ENCODE measurements at places on chromosomes 1 and 21.

GRCh38 chr1:190277107-190277506 is 200.6 kb downstream of the BRINP3 start:
- DNase-seq: no peak

- DNase-seq: no peak
Observed at GRCh38 chr1:8891401-8891800, 12.9 kb upstream of the ENO1 start.

GRCh38 chr1:221437171-221437570 is 304.7 kb downstream of the DUSP10 start:
- no peak for DNase-seq

DNA sequence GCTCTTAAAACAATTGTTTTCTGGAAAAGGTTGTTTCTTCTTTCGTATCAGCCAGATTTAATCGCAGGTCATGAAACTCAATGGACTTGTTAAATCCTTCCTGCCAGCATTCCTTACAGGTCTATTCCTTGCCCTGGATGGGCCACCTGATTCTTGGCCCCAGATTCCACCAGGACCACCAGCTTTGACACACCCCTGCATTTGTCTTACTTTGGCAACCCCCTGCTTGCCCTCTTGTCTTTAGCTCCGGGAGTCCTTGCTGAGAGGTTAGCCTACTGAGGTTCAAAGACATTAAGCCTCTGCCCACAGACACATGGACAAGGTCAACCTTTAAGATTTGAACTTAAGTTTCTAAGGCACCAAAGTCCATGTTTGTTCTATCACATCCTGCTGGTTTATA is 27.1 kb upstream of the DAB1 start:
- no peak for DNase-seq

DNA sequence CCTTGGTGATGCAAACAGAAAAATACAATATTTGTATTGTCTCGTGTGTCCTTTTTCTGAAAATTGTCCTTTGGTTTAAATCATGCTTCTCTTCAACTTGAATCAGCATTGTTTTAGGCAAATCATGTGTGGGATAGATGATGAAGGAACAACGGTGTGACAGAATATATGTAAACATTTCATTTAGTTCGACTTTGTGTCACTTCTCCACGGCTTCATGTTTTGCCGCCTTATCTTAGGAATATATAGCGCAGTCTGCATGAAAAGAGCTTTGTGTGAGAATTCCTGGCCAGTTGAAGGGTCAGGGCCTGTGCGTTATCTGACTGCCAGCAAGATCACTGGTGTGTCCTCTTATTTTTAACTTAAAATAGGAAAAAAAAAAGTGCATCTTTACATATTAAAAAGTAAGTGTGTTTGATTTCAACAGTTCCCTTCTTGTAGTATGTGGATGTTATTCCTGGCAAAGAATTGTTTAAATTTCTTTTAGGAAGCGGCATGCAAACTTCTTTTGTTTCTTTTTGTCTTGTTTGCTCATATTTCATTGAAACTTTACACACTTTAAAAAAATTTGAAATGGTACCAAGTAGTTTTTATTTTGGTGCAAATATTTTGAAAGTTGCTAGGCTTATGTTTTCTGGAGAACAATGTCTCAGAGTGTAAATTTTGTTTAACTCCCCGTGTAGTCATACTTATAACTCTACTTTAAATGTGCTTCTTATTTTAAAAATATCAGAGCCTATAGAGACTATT is 465.2 kb downstream of the USP25 start:
- no peak for DNase-seq

DNA sequence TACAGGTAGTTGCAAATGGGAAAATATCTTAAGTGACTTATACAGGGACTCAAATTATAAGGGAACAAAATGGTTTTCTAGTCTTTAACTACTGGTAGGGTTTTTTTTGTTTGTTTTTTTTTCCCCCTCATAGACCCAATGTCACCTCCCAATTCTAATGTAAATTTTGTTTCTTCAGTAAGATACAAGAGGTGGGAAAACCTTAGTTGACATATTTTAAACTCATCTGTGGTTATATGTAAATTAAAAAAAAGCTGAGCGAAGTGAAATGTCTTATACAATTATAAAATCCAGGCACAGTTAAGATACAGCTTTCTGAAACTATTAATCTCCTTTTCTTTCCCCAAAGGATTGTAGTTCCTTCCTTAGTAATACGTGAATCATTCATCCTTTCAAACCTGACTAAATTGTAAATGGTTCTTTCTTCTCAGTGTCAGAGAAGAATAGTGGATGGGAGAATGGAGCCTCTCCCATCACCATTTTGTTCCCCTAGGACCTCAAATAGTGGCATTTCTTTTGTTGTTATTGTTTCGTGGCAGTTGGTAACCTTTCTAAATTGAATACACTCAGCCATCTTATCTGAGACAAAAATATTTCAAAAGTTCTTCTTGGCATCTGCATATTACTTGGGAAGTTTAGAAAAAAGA is 11.2 kb downstream of the TSEN15 start:
- DNase-seq: no peak

DNA sequence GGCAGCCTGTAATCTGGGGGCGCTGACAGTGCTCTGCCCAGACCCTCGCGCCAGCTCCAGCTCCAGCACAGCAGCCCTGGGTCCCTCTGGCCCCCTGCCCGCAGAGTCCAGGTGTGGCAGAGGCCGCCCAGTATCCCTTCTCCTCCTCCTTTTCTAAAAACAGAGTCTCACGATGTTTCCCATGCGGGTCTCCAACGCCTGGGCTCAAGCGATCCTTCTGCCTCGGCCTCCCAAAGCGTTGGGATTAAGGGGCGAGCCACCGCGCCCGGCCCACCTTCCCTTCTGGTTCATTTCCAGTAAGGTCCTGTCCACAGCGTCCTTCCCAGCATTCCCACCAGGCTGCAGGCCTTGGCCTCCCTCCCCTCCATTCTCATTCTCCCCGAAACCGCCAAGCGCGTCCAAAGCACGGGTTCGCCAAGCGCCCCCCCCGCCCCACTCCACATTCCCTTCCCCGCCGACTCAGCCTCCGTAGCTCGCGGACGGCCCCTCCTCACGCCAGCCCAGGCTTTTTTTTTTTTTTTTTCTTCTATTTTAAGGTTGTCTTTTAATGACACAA is 2.0 kb upstream of the PCBP3 start:
- DNase-seq: no peak

DNA sequence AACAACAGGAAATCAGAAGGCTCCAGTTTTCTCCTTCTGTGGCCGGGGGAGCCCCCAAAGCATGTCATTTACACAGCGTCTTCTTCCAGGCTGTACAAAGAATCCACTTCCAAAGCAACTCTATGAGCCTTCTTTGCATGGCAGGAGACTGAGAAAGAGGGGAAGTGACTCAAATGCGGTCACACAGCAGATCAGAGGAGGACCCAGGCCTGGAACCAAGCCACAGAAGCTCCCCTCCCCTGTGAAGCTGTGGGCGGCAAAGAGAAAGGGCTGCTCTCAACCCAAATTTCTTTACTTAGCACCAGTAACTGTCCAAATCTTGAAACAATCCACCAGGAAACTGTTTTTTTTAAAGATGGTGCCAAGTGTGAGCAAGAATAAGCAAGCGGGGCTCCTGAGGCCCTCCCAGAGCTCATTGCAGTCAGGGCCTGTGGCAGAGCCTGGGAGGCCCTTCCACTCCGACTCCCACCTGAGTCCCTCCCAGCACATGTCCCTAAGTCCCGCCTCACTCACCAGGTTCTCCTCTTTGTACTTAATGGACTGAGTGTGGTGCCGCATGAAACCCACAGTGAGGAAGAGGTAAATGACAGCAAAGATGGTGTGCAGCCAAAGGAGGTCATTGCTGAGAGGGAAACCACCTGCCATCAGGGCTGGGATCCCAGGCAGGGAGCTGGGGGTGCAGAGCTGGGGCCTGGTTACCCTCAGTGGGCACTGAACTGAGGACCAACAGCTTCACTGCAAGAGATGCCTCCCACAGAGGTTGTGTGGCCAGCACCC is 15.9 kb downstream of the TMEM63A start:
- no peak for DNase-seq

GRCh38 chr1:6170742-6171201 is 9.3 kb downstream of the CHD5 start:
- DNase-seq: peak; percentile 20

DNA sequence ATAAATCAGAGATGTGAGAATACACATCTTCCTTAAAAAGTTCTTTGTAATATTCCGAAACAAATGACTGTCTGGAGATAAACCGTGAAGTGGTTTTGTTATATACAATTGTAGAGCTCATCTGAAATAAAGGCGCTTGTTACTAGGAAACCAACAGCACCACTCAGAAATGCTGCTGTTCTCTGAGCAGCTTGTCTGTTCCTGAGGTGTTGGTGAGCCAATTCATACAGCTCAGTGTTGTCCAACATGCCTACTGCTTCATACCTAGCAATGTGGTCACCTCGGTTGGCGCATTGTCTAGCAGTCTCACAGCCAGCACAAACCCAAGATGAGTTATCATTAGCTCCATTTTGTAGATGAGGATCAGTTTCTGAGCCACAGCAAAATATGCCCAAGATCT is 44.4 kb downstream of the GFI1 start:
- no peak for DNase-seq

GRCh38 chr21:38984982-38985567 is 179.3 kb downstream of the ETS2 start:
- peak; percentile 27 for DNase-seq

- DNase-seq: no peak
Observed at GRCh38 chr1:28058168-28058567, 30.2 kb downstream of the EYA3 start.

- no peak for DNase-seq
Observed at GRCh38 chr1:110872745-110873720, at the start of gene CD53. CD53 (plus strand) TSS chr1:110873148; CDS start chr1:110891409, 18,261 bp downstream.

DNA sequence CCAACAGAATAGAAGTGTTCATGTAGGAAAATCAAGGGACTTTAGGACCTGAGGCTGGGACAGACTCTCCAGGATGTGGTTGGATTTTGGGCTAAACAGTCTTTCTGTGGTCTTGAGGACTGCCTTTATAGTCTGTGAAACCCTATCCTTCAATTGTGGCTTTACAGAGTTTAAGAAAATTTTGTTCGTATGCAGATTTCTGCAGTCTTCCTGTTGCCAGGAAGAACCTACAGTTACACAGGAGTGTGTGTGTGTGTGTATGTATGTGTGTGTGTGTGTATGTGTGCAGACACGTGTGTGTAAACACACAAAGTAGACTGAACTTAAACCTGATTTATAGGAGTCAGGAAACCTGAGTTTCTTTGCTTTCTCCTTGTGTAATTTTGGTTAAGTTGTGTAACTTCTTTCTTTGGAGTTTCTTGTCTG is 22.8 kb downstream of the NEK7 start:
- DNase-seq: no peak

GRCh38 chr1:30615076-30615795 is 108.1 kb downstream of the MATN1 start:
- DNase-seq: no peak

DNA sequence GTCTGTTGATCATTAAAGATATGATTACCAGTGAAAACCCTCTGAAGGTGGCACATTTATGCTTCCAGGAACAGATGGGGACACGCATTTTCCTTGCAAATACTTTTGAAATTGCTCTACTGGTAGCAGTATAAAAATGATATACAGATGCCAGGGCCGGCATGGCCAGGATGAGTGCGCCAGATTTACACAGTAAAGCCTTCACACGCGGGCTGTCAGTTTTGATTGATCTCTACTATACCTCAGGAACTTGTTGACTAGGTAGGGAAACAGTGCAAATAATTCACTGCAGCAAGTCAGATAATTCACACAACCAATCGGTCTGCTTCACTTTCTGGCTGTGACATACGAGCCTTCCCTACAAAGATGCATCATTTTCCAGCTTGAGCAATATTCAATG is 123.2 kb upstream of the BARHL2 start:
- no peak for DNase-seq

DNA sequence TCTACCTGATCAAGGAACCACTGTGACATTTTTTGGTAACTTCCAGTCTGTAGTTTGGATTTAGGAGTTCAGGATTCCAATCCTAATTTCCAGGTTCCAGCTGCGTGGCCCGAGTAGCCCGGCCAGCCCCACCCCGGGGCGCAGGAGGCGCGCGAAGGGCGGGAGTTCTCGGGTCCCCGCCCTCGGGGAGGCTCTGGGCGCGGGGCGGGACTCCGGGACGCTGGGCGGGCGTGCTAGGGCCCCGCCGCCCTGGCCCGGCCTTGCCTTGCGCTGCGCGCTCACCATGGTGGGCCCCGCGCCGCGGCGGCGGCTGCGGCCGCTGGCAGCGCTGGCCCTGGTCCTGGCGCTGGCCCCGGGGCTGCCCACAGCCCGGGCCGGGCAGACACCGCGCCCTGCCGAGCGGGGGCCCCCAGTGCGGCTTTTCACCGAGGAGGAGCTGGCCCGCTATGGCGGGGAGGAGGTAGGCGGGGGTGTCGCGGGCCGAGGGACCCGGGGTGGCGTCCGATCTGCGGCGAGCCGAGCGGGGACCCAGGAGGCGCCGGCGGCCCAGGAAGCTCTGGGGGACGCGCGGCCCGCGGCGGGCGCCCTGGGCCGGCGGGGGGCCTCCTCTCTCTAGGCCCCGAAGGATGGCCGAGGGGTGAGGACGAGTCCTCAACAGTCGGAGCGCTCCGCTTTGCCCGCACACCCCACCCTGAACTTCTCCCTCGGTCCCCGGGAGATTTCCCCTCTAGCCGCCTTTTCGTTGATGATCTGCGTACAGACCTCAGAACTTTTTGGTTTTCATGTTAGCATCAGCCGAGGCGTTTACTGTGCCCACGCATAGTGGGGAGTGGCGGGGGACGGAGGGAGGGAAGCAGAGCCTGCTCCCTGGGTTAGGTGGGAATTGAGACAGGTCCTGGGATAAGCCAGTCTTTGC is at the start of gene NENF:
Gene NENF, plus strand, starts transcription at position 260 of the 916 bp plus-strand sequence. Its CDS starts 24 bp downstream, at position 284.
- peak; percentile 60 for DNase-seq

Data from kidney glomerular epithelial cell (primary cell).